ENCODE measurements at places on chromosomes 7 and 10.

GRCh38 chr7:6505685-6506559 is 45.3 kb downstream of the GRID2IP start:
- no peak for DNase-seq

DNA sequence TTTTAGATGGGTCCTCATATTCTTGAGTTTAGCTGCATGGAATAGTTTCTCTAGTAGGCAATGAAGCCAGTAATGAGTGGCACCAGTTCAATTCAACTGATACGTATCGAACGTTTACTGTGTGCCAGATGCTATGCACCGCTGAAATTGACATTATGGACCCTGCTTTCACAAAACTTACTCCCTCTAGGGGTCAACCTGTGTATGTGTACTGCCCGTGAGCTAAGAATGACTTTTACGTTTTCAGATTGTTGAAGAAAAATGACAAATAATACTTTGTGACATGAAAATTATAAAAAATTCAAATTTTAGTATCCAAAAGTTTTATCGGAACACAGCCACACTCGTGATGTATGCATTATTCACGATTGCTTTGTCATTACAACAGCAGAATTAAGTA is 95.5 kb downstream of the ZMYND11 start:
- no peak for DNase-seq

DNA sequence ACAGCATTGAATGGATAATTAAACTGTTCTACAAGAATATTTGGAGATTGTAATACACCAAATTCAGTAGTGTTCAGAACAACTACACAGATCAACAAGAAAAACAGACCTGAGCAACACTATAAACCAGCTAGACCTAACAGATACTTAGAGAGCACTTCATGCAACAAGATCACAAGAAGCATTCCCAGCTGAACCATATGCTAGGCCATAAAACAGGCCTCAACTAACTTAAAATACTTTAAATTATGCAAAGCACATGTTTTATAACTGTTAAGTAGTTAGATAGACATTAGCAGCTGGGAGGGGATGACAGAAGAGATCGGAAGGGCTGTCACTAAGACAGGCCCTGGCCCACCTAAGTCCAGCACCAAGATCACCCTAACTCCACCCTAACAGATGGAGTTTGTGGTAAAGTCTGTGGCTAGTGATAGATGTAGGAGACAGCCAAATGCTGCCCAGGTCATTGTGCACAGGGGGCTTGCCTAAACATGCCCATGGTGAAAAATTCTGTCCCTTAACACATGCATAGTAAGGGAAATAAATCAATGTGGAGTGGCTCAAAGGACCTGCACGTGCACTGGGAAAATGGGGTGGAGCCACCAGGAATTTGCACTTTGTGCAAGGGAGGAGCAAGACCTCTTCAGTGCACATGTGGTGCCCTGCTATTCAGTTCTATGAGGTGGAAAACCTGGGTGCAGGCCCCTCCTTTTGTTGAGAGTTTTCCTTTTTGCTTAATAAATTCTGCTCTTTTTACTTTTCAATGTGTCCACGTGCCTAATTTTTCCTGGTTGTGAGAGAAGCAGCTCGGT is 567.8 kb upstream of the NRG3 start:
- no peak for DNase-seq

DNA sequence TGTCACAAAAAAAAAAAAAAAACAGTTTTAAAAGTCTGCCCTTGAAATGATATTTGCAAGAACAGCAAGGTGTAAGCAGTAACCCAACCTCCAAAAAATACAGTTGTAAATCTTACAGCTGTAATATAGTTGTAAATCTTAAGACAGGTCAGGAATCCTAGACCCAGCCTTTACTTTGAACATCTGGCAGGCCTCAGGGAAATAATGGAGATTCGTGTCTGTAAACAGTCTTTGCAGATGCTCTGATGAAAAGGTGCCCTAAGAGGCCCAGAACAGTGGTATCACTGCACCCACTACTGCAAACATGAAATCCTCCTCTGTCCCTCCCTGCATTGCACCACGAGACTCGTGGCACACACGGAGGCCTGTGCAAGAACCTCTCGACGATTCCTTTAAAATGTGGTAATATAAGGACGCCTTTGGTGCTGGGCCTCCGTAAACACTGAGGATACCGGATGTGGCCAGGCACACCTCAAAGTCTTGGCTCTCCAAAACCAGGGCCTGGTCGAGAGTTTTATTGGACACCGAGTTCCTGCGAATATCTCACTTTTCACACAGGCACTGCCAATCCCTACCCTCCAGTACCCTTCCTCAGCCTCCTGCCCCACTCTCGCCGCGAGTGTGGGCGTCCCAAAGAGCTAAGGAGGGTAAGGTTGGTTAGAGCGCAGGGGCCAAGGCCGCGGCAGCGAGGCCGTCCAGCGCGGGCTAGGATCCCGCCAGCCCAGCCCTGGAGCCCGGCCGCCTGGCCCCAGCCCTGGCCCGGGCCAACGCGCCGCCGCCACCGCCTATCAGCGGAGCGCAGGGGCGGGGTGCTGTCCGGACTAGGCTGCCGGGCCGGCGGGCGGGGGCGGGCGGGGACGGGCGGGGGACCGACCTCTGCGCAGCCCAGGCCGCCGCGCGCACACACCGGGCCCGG is at the start of gene REEP3:
Gene REEP3 (plus strand): TSS at position 902 of the 916 bp plus-strand sequence. CDS start 145 bp downstream, outside the sequence.
- DNase-seq = peak; percentile 81

DNA sequence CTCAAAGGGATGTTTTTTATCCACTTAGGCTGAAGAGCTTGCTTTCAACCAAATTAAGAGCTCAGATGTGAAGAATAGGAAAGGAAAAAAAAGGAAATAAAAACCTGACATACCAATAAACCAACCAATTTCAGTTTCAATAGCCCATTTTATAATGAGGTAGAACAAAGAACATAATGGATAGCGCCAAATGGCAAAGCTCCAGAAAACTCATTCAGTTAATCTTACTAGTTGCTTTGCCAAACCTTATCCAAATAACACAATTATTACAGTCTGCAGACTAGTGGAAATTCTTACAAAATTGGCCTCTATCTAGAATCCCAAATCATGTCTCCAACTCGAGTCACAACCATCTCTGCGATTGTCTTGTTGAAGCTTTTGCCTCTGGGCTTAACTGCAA is 337.0 kb downstream of the CRPPA start:
- DNase-seq = no peak

Measured in D341Med (cell line).